HT-29 (cell line): ENCODE measurements at places on chromosomes 4 and X.
A peak's percentile ranks its signal among the peaks of the same experiment; 100 is the strongest.

DNA sequence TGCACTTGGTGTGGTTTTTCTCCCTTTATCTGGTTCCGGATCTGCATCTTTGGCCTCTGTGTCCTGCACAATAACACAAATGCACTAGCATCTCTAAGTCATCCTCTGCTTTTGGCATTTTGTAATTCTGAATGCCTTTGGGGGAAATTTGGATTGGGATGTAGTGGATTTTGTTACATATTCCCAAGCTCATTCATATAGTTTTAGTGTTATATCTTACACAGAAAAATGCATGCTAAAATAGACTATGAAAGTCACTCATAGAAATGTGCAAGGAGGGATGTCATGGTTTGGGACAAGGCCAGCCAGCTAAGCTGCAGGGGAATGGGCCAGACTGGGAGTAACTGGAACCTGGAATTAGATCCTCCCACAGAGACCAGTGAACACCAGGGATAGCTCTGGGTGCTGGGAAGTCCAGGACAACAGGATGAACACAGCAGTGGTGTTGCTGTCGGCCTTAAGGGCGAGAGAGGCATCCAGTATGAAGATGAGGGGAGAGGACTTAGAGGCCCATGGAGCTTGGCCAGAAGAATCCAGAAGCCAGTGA, 20.1 kb downstream of the ENPP6 start:
- DNase-seq = no peak

- no peak for DNase-seq
Measured at GRCh38 chrX:21991504-21991903, 40.6 kb upstream of the PHEX start.

GRCh38 chrX:145002771-145003170, 244.5 kb upstream of the SPANXN1 start:
- no peak for DNase-seq

DNA sequence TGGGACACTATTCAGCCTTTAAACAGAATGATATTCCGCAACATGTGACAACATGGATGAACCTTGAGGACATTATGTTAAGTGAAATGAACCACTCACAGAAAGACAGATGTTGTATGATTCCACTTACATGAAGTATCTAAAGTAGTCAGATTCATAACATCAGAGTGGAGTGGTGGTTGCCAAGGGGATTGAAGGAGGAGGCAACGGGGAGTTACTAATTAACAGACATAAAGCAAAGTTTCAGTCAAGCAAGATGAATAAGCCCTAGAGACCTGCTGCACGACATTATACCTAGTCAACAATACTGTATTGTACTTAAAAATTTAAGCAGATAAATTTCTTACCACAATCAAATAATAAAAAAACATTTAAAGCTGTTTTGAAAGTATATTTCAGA, 105.0 kb upstream of the NR0B1 start:
- peak; percentile 3 for DNase-seq

DNA sequence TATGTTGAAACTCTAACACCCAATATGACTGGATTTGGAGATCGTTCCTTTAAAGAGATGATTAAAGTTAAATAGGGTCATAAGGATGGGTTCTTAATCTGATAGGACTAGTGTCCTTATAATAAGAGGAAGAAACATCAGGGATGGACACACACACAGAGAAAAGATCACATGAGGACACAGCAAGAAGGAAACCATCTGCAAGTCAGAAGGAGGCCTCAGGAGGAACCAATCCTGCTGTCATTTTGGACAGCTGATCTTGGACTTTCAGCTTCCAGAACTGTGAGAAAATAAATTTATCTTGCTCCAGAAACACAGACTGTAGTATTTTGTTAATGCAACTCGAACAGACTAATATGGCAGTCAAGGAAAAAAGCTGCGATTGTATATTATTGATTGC, 631.5 kb downstream of the PCDH7 start:
- DNase-seq = no peak

DNA sequence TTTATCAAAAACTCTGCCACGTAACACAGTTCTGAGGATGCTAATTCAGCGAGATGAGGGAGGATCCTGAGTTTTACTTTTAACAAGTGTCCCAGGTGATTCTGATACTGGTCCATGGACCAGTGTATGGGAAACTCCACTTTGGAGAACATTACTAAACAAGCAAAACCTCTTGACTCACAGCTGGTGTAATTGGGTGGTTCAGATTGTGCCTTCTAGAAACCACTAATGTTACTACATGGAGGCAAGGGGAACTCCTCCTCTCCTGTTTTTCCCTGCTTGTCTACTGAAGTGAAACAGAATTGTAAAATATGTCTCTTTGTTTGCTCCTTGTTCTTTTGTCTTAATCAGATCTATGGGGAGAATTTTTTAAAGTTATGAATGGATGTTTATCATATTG, 62.6 kb downstream of the FRAS1 start:
- DNase-seq = no peak

GRCh38 chr4:170705907-170706306, 616.2 kb upstream of the AADAT start:
- no peak for DNase-seq

DNA sequence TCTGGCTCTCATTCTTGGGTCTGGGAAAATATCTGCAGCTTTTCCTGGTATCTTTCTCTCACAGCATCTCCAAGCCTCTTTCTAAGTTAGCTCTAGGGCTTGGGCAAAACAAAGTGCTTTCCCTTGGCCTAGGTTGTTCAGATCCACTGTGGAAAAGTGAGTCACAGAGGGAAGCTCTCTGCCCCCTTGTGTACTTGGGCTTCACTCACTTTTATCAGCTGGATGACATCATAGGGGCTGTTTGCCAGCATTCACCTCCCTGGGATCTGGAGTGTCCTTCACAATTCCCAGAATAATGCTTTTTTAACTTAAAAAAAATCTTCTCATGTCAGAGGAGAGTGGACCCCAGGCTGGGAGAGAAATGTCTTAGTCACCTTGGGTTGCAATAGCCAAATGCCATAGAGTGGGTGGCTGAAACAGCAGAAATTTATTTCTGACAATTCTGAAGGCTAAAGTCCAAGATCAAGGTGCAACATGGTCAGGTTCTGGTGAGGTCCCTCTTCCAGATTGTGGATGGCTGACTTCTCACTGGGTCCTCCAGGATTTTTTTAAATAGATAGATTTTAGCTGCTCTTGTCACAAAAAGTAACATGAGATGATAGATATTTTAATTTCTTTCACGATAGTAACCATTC, 247.8 kb downstream of the SH2D1A start:
- no peak for DNase-seq

GRCh38 chr4:170015285-170015684, 10.9 kb downstream of the MFAP3L start:
- DNase-seq = no peak

GRCh38 chrX:112668476-112669409, 11.0 kb downstream of the LHFPL1 start:
- DNase-seq = no peak

GRCh38 chr4:8832113-8832915, 39.3 kb downstream of the HMX1 start:
- no peak for DNase-seq

DNA sequence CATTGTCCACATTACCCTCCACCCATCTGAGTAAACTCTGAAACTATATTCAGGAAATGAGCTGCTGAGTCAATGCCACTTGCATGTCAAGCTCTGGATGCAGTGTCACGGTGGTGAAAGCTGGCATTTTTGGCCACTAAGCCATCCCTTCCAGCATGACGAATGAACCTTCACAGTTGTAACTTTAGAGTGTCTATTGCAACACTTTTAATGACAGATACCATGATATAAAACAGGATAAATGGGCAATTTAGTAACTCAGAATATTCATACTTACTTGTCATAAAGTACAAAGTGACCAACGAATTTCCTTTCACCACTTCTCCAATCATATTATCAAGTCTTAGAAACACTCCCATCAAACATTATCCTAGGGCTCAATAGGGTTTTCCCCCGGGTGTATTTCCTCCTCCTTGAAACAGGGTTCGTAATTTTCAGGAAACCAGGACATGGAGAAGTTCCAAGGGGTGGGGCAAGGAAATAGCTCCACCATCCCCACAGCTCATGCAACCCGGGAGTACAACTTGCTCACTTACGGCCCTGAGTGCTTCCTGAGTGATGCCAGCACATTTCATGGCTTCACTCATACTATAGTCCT, 73.1 kb downstream of the MTHFD2L start:
- DNase-seq = peak; percentile 59

DNA sequence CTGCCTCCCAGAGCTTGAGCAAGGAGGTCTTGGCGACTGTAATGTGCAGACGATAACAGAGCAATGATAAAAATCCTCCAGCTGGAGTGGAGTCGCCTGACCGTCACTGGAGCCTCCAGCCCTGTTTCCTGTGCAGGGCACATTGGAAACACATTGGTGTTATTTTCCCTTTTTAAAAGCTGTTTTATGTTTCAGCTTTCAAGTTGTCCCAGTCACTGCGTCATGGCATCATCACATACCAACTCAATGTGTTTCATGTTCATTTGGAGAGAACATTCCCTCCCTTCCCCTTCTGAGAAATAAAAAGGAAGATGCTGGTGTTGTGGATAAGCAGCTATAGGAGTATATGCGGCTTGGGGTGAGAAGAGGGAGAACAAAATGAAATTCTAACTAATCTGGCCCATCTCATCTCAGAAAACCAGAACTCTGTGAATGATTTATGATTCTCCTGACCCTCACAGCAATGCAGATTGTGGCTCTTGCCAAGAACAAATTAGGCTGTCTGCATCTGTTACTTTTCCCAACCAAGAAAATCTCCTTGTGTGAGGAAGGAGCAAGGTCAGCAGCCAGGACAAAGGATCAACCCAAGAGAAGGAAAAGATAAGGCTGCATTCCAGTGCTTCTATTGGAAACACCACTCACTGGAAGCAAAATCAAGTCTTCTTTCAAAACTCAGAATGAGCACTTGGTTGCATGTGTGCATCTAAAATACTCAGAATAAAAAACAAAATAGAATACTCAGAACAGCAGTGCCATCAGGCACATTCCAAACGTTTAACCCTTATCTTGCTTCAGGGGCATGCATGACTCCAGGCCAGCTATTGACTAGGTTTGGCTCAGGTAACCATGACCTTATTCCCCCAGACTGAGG, 134.4 kb downstream of the RASL11B start:
- no peak for DNase-seq

GRCh38 chr4:40394236-40394635, 59.1 kb downstream of the CHRNA9 start:
- DNase-seq = no peak

GRCh38 chrX:136380010-136380769, 79.4 kb downstream of the ADGRG4 start:
- no peak for DNase-seq

DNA sequence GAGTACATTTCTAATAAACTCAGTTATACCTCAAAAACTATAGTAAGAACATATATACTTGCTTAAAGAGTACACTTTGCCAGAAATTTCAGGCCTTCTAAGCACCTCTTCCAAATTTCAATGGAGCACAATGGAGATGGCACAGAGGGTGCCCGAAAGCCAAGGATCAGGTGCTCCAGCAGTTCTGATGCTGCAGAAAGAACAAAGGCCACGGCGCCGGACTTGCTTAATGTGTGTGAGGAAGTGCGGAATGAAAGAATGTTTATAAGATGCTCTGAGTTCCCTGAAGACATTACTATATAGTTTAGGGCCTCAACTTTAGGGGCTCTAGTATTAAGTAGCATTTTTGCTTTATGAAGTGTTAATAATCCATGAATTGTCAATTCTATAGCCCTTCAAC, 44.3 kb downstream of the GASK1B start:
- DNase-seq = no peak

DNA sequence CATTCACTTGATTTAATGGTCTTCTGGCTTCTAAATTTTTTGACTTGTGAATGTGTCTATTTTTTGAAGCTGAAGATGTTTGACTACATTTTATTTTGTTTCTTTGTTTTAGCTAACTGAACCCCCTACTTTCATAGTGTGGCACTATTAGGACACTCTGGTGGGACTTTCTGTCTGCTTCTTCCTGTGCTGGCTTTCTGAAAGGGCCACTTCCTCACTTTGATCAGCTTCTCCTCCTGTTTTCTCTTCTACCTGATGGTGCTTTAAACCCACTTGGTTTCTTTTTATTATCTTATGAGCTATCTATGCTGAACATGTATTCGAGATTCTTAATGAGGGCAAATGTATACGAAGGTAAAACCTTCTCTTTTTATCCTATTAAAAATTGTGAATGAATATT, 186.1 kb upstream of the CASK start:
- no peak for DNase-seq

- DNase-seq = no peak
Measured at GRCh38 chrX:22424919-22425318, 152.2 kb downstream of the CBLL2 start.

DNA sequence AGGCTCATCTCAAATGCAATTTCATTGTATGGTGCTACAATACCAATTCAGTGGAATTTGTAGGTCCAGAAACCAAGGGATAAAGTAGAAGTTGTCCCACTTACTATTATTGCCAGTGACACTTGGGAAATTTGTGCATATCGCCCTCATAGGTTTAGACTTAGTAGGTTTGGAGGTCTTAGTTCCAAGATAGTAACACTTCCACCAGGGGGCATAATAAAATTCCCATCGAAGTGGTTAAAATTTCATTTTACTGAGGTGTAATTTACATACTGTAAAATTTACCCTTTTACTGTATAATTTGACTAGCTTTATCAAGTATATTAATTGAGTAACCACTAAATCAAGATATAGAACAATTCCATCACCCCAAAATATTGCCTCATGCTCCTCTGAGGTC, 174.6 kb downstream of the INPP4B start:
- no peak for DNase-seq

GRCh38 chr4:186151499-186151898, 39.9 kb upstream of the CYP4V2 start:
- DNase-seq = no peak

GRCh38 chr4:67084783-67085182, 460.5 kb downstream of the CENPC start:
- no peak for DNase-seq
